ENCODE measurements at places on chromosomes 3 and 15. TPM values are rescaled to one million over a fixed set of nuclear protein-coding genes. Genes with fewer than 3 reads are reported as not detected.

GRCh38 chr3:63042833-63043232, 167.6 kb upstream of the CADPS start:
- no peak for DNase-seq

Gene ANKUB1
- total RNA-seq = not detected

DNA sequence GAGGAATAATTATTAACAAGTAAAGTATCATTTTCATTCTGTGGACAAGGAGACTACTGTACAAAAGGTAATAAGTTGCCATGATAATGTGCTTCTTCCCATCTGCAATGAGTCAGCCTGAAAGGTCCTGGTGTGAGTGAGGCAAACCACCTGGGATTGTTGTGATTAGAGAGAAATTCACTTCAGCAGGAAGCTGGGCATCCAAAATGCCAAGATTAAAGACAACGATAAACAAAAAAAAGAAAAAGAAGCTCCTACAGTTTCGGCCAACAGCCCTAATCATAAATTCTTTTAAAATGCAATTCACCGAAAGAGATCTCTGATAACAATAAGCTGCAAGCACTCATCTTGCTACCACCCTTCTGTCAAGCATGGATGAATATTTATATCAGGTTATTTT, 507.8 kb downstream of the TUSC7 start:
- no peak for DNase-seq

GRCh38 chr3:63886858-63887257, 23.2 kb downstream of the ATXN7 start:
- no peak for DNase-seq

DNA sequence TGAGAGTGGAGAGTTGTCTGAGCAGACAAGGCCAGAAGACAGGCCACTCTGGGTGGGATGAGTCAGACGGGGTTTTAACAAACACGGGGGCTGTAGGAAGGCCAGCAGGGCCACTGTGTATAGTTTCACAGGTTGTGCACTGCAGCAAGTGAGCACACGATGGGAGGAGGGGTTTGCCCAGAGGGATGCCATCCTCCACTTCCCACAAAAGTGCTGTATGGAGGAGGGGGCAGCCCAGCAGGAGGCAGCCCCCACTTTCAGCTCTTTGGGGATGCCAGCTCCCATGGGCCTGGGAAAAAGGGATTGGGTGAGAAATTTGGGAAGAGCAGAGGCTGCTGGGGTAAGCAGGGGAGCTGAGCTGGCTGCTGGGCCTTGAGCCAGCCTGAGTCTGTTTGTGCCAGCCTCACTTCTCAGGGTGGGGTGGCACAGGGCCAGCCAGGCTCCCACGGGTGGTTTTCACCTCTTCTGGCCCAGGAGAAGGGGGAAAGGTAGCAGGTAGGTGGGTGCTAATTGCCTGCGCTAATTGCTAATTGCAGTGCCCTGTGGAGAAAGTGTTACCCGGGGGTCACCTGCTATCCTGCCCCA, 6.7 kb downstream of the ZBTB47 start:
- DNase-seq = no peak

Gene GOLGA8J
- total RNA-seq = not detected

Gene PP2D1
- total RNA-seq = not detected

Gene TGM4
- not detected for total RNA-seq

- no peak for DNase-seq
Observed at GRCh38 chr3:44342176-44342790, 3.7 kb downstream of the TCAIM start.

GRCh38 chr3:187403768-187404288, 35.6 kb downstream of the RTP4 start:
- peak; percentile 100 for DNase-seq

Gene MELTF
- total RNA-seq = 12.7 TPM

- no peak for DNase-seq
Observed at GRCh38 chr15:90165157-90165556, 36.0 kb upstream of the SEMA4B start.

- DNase-seq = no peak
Observed at GRCh38 chr15:32840507-32841245, 122.9 kb downstream of the GREM1 start.

Gene DPH6
- 10.0 TPM for total RNA-seq

- no peak for DNase-seq
Observed at GRCh38 chr3:154776549-154777225, 303.4 kb upstream of the MME start.

DNA sequence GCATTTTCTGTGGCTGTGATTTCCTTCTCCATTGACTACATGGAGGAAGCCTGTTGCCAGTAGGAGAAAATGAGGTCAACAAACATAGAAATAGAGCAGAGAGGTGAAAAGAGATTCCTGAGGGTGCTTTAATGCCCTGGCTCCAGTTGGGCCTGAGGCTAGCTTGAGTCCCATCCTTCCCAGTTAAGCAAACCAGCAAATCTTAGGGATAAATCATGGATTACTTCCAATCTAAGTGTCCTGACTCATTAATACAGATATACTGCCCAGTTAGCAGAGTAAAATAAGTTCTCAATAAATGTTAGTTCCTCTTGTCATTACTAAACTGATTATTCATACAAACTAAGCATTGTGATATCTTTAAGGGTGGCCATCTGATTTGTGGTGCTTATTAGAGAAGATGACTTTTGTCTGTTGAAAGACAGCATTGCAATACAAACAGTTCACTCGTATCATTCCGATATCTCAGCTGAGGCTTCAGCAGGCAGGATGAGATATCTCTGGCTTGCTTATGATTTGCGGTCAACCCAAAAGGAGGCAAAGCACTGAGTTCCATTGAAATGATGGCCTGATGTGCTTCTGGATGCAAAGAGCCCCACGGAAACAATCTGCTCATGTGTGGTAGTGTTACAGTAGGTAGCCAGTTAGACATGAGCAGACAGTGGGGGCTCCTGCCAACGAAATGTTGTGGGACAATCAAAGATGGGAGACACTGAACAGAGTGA, 6.6 kb upstream of the STARD5 start:
- no peak for DNase-seq

Gene TNFSF10
- 36.2 TPM for total RNA-seq

Gene GHRL
- total RNA-seq = not detected

GRCh38 chr3:104519068-104519467, 847.6 kb upstream of the ALCAM start:
- no peak for DNase-seq

Gene CELSR3
- total RNA-seq = 0.87 TPM

DNA sequence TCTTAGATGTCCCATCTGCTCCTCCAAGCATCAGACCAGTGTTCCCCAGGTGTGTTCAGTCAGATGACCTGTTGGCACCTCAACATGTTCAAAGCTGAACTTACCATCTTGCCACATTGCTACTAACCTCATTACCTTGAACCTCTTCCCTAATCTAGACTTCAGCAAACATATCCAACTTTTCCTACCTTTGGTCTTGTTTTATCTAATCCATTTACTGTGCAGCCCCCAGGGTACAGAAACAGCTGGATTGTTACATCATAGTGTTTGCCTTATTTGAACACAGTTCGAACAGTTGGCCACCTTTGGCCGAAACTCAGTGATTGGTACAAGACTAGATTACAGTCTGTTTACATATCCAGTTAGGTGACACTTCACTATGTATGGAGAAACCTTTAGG, 36.1 kb upstream of the MCF2L2 start:
- no peak for DNase-seq

DNA sequence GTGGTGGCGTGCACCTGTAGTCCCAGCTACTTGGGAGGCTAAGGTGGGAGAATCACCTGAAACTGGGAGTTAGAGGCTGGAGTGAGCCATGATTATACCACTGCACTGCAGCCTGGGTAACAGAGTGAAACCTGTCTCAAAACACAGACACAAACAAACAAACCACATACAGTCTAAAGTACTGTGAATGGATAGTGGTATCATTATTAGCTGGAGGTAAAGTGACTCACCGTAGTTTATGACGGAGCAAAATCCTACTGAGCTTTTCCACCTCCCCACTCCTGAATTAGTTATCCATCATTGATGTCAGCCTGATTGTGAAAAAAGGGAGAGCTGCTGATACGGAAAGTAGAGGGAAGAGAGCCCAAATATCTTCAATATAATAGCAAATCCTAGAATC, 3.2 kb upstream of the CNOT10 start:
- DNase-seq = no peak

- no peak for DNase-seq
Observed at GRCh38 chr3:18531662-18532061, 106.5 kb upstream of the SATB1 start.

Gene RIOX2
- total RNA-seq = 15.6 TPM

- DNase-seq = peak; percentile 12
Observed at GRCh38 chr3:51343918-51344687, 41.0 kb upstream of the MANF start.

- peak; percentile 9 for DNase-seq
Observed at GRCh38 chr3:127999509-128000106, 52.6 kb upstream of the SEC61A1 start.

Gene SEMA4B
- 75.6 TPM for total RNA-seq

- no peak for DNase-seq
Observed at GRCh38 chr3:39105687-39106063, 1.8 kb downstream of the GORASP1 start.

Gene CRYBG3
- total RNA-seq = 7.5 TPM

GRCh38 chr3:160134454-160134853, 90.8 kb upstream of the C3orf80 start:
- DNase-seq = no peak

Gene PYDC2
- not detected for total RNA-seq

DNA sequence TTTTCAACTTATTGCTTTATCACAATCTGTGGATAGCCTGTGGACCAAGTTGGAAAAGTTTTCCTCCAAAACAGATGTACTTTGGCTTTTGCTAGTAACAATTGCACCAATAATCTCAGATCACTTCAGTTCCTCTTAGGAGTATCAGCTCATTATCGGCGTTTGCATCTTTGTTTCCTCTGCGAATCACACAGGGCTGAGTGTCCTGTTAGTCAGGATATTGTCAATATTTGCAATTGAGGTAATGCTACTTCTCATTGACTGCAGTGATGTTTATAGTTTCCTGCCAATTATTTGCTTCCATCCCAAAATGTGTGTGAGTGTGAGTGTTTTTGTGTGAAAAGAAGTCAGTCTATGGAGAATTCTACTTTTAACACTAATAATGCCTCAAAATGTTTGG, 545.0 kb downstream of the SI start:
- DNase-seq = no peak

DNA sequence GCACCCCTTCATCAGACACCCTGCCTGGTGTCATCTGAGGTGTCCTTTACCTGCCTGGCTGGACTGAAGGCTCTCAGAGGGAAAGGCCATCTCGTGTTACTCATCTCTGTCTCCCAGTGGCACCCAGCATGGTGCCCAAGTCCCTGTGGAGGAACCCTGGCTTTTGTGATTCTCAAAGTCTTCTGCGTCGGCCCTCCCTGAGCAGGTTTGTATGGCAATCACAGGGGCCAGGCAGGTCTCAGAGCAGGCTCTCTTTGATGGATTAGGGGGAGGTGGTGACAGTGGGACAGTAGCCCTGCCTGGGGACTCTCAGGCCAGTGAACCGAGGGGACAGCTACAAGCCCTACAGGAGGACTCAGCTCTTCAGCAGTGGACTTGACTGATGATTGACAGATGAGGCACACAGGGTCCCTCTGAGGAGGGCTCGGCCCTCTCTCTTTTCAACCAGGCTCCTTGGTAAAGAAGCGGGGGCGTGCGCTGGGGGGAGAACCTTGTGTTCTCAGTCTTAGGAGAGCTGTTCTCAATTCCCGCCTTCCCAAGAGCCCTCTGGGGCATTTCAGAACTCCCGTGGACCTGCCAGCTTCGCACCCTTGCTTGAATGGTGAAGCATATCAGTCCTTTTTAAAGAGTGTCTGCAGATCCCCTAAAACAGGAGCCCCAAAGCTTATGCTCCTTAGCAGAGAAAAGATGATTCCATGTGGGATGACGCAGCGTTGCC, 108.3 kb downstream of the VGLL4 start:
- no peak for DNase-seq

GRCh38 chr3:88113311-88114162, 36.2 kb upstream of the C3orf38 start:
- DNase-seq = peak; percentile 38

Gene MST1R
- total RNA-seq = 5.6 TPM

GRCh38 chr15:25737218-25737643, 125.9 kb downstream of the ATP10A start:
- no peak for DNase-seq

DNA sequence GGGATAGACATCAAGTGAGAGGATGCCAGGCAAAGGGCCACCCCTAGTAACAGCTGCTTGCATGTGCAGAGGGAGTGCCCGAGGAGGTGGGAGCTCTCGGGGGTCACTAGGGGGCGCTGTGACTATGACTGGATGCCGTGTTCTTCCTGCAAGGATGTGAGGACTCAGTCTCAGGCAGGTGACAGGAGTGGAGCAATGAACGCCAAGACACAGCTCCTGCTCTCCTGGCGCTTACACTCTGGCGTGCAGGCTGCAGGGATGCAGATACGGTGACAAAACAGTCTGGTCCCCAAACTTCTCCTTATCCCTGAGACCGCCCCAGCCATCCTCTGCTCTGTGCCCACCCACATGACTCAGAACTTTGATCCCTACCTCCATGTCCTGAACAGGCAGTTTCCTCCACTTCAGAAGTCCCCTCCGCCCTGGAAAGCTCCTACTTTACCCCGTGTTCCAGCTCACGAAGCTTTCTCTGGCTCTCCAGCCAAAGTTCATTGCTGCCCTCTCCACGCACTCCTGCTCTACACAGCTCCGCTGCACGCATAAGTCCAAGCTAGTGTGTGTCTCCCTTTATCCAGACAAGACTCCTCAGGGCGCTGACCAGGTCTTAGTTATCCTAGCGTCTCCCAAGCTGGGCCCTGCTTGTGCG, 14.7 kb downstream of the RHOV start:
- no peak for DNase-seq

GRCh38 chr15:33124811-33125210, 69.7 kb downstream of the FMN1 start:
- no peak for DNase-seq

DNA sequence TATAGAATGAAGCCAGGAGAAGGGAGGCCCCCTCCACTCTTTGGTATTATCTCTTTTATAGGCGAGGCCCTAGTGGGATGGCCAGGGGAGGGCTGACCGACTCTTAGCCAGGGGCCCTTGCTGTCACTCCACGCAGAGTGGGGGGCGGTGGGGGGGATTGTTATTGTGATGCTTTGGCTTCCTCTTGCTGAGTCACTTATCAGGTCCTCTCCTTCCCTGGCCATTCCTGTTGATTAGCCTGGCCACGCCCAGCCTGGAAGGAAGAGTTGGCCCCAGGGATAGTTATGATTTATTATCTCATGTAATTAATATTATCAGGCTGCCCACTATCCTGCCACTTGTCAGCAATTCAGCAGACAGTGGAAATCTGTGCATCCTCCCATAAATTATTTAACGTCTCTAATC, 25.5 kb upstream of the SKOR1 start:
- DNase-seq = no peak

- DNase-seq = no peak
Observed at GRCh38 chr3:130850044-130850797, 43.7 kb upstream of the ATP2C1 start.

Gene MYO1E
- 403 TPM for total RNA-seq

DNA sequence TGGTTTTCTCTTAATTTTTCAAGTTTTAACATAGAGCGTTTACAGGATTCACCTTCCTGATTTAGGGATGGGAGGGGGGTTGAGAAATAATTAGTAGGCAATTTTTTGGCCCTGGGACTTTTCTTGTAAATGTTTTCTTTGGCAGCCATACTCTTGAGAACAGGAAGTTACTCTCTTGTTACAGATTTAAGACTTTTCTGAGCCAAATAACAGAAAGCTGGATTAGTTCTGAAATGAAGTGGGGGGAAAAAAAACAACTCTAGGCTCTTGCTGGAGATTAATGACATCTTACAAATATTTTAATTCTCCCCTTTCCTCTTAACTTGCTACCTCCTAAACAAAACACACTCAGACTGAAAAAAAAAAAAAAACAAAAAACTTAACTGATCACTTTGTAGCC, 13.8 kb upstream of the POLR2M start:
- no peak for DNase-seq

Gene TMIE
- not detected for total RNA-seq

- DNase-seq = no peak
Observed at GRCh38 chr3:70149714-70150400, 150.3 kb downstream of the SAMMSON start.
